ENCODE measurements at places on chromosomes 13 and 19. TPM values are rescaled to one million over a fixed set of nuclear protein-coding genes. Genes with fewer than 3 reads are reported as not detected.

SLC15A1 gene
- 0.05 TPM for total RNA-seq

TTC9B gene
- 0.61 TPM for total RNA-seq

KCTD4 gene
- total RNA-seq, result not detected

IZUMO2 gene
- not detected for total RNA-seq

SIGLEC6 gene
- not detected for total RNA-seq

Measured in A549 treated with AZD2906 at 1 μM for 4 hours (cell line).